ENCODE measurements at places on chromosomes 2 and 18.

- DNase-seq: no peak
These were observed 24.2 kb upstream of the REG3G start for GRCh38 chr2:79001285-79001684.

- no peak for DNase-seq
These were observed 106.5 kb upstream of the KCTD1 start for GRCh38 chr18:26654616-26655524.

DNA sequence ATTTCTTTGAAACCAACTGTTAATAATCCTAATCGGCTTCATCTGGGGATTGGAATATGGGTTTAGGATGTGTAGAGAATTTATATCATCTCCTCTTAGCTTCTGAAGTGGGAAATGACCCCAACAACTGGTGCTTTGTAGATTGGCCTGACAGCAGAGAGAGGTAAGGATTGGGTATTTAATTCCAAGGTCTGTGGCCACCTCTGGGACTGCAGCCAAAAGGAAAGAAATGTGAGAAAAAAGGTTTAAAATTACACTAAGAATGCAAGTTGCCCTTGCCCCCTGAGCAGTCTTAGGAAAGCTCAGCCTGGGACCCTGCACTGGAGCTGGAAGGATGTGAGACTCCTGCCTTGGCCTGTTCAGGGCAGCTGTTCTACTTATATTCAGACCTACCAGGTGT lies 157.1 kb downstream of the FTCDNL1 start:
- no peak for DNase-seq

- no peak for DNase-seq
These were observed 452.1 kb downstream of the TXNL1 start for GRCh38 chr18:56186319-56186718.

GRCh38 chr2:218849721-218850120 lies 9.9 kb upstream of the WNT6 start:
- DNase-seq: no peak

DNA sequence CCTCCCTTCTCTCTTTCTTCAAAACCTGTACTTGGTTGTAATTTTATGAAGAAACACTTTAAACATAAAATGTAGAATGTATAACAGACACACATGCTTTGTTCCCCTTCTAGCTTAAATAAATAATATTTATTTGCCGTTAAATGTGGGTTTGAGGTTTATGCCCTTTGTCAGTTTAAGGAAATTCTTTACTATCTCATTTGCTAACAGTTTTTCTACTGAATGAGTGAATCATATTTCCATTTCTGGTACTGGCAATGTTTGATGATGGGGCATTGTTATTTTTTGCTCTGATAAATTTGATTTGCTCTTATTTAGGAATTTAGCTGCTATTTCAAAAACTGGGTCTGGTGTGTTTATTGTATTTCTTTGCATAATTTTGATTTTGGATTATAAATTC lies 555.6 kb downstream of the CCDC85A start:
- no peak for DNase-seq

- no peak for DNase-seq
These were observed 61.4 kb upstream of the NEUROD1 start for GRCh38 chr2:181741756-181742155.

GRCh38 chr2:106782681-106783080 lies 103.3 kb downstream of the ST6GAL2 start:
- DNase-seq: no peak

DNA sequence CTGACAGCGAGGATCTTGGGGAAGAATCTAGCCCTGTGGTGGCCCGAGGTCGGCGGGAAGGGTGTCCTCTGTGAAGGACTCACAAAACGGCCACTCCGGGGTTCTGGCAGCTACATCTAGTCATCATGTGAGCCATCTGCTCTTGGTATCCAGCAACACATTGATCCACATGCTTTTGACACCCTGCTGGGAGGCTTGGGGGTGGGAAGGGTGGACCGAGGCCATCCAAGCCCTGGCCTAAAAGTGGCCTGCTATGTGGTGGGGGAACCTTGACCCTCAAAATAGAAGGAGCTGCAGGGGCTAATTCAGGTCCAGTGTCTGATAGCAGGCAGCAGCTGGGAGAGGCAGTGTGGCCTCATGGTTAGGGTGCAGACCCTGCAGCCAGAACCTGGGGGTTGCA lies 145.7 kb downstream of the CELF4 start:
- no peak for DNase-seq

DNA sequence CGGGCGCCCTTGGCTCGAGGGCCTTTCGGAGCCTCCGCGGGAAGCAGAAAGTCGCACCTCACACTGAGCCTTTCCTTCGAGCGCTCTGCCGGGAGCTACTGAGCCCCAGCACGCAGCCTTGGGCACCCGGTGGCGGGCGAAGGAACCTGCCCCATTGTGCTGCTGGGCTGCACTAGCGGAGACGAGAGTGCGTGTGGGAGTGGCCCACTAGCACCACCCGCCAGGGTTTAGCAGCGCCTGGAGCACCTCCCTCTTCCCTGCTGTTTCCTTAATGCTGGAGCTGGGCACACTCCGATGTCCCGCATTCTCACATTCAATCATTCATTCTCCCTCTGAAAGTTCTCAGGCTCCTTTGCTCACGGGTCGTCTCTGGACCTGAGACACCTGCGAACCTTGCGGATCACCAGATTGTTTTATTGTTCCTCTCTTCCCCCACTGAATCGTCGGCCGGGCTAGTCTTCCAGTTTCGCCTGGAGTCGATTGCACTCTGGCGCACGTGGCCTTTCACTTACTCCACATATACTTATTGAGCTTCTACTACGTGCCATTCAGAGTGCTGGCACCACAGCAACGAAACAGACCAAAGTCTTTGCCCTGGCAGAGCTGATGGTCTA lies 8.5 kb upstream of the PAX3 start:
- DNase-seq: no peak

GRCh38 chr2:202643012-202643858 lies 8.5 kb downstream of the FAM117B start:
- DNase-seq: no peak

GRCh38 chr2:206219957-206220356 lies 54.5 kb upstream of the ZDBF2 start:
- DNase-seq: no peak

DNA sequence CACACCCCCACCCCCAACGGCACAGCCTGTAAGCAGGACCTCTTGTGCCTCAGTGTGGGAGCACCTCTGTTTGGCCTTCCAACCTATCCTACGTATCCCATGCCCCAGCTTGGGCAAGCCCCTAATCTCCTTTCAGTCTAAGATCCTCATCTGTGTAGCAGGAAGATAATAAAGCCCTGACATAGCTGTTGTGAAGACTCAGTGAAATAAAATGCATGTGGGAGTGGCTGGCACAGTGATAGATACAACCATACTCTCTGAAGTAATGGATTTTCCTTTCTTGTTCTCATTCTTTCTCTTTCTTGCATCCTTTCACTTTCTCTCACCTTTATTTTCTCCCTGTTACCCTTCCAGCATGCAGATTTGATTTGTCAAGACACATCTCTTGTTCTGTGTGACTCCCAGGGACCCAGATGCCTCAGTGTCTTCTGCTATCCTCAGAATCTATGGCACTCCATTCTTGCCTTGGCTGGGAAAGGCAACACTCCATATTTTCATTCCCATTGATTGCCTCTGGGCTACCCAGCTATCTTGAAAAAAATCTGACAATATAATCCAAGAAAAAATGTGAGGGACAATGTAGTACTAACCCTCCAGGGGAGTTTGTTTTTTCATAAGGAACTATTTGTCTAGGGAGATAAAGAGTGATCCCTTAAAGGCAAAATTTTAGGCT lies 207.2 kb upstream of the SETBP1 start:
- no peak for DNase-seq

DNA sequence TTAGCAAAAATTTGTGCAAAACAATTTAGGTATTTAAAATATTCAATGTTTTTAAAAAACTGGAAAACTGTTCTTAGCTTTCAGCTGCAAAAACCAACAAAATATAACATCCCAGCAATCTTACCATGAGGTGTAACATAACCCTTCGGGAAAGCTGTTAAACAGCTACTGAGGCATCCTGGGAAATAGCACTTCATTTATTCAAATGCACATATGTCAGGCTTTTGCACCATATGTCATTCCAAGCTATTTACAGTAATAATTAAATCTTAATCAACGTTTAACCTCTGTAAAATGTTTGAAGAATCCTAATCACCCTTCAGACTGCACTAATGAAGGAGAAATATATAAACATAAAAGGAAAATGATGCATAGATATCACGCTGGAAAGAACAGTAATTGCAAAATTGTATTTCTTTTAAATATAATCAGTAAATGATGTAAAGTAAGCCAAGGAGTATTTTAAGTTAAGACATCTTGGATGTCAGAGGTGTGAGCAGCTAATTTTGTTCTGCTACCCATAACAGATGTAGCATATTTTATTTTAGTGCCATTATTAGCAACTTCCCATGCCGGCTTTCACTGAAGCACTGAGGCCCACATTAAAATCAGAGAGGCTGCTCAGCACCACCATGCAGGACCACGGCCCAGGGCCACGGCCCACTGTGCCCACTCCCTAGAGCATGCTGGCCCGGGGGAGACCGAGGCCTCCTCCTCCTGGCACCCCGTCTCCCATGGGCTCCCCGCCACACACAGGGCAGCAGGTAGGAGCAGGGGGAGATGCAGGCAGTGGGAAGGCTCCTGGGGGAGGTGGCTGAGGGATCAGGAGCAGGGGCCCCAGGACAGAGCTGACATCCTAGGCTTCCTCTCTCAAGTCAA lies 30.9 kb downstream of the EMX1 start:
- no peak for DNase-seq

GRCh38 chr18:76497021-76497420 lies 2.0 kb upstream of the ZNF516 start:
- no peak for DNase-seq

DNA sequence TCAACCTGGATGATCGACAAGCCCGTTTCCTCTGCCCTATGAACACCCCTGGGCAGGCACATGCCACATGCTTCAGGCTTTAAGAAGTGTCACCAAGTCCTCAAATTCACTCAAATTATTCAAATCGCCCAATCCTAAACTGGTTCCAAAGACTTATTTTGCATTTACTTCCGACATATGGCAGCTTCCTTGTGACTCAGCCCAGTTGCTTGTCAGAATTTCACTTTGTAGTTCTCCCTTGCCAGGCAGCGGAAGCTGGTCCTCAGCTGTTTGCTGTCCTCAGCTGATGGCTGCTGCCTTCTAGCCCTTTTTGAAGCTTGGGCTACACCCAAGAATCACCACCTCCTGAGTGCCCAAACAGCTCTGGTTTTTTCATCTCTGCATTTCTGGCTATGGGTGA lies 105.4 kb upstream of the LMAN1 start:
- no peak for DNase-seq

DNA sequence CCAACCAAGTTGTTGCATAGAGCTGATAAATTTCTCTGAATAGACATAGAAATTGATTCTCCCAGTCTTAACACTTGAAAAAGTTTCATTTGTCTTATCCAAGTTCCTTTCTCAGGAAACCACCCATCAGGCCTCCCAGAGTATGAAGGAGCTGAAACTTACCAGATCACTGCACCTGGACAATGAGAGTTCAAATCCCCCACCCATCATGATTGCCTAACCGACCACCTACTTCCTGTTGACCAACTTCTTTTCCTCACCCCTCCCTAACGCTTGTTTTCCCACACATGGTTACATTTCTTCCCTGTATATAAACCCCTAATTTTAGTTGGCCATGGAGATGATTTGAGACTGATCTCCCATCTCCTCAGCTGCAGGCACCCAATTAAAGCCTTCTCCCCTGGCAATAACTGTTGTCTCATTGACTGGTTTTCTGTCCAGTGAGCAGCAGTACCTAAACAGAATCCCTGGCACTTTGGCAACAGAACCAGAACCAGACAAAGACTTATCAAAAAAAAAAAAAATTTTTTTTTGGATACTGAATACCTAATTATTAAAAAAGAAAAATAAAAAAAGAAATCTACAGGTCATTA lies 103.0 kb downstream of the SPIRE1 start:
- no peak for DNase-seq

- no peak for DNase-seq
These were observed 28.1 kb downstream of the SLC1A4 start for GRCh38 chr2:65017335-65017734.

GRCh38 chr2:105517814-105518705 lies 119.2 kb upstream of the FHL2 start:
- peak; percentile 56 for DNase-seq

DNA sequence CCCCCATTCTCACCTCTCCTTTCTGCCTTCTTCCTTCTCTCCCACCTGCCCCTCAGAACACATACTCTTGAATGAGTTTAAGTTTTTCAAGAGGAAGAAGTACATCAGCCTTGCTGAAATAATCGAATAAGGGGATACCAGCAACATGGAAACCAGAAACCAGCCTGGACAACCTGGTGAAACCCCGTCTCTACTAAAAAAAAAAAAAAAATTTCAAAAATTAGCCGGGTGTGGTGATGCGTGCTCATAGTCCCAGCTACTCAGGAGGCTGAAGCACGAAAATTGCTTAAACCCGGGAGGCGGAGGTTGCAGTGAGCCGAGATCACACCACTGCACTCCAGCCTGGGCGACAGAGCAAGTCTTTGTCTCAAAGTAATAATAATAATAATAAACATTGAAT lies 75.0 kb upstream of the SLC1A4 start:
- no peak for DNase-seq

DNA sequence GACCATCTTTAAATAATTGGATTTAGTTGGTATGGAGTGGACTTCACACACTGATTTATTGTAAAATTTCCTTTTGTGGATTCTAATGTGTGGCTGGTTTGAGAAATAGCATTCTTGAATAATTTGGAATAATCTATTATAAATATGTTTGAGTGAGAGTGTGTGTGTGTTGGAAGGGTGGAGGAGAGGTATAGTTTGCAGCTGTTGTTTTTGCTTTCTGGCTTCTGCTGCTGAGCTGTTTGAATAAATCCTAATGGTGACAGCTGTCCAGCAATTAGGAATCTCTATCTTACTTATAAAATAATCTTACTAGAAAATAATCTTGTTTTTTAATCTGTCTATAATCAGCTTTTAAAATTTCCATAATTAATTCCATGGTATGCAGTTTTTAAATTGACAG lies 1283.0 kb upstream of the CDH2 start:
- DNase-seq: no peak

GRCh38 chr2:161085149-161085548 lies 75.1 kb upstream of the TANK start:
- DNase-seq: no peak

- peak; percentile 82 for DNase-seq
These were observed 23.4 kb upstream of the CHRNA1 start for GRCh38 chr2:174787487-174788205.

- no peak for DNase-seq
These were observed 35.6 kb downstream of the OSBPL6 start for GRCh38 chr2:178229927-178230326.

DNA sequence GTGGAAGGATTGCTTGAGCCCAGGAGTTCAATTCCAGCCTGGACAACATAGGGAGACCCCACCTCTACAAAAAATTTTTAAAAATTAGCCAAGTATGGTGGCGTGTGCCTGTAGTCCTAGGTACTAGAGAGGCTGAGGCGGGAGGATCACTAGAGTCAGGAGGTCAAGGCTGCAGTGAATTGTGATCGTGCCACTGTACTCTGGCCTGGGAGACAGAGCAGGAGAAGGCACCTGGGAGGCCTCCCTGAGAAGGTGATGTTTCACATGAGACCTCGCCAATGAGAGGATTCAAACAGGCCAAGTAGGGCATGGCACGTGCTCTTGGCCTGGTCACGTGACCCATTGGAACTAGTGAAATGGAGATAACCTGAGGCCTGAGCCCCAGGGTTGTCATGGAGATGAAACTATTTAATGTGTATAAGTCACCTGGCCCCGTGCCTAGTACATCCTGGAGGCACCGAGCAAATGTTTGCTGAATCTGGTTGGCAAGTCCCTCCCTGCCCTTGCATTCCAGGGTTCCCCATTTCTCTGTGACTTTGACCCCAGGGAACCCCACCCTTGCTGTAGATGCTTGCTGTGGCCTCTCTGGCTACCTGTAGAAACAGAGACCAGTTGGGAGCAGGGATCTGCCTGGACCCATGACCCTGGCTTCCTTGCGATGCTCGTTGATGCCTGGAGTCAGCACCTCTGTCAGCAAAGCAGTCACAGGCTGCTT lies 26.1 kb upstream of the ROCK2 start:
- no peak for DNase-seq

Measured in right forelimb (tissue), 1 donor.